Astrocyte of the hippocampus (primary cell): ENCODE measurements at places on chromosomes 5 and 9.

DNA sequence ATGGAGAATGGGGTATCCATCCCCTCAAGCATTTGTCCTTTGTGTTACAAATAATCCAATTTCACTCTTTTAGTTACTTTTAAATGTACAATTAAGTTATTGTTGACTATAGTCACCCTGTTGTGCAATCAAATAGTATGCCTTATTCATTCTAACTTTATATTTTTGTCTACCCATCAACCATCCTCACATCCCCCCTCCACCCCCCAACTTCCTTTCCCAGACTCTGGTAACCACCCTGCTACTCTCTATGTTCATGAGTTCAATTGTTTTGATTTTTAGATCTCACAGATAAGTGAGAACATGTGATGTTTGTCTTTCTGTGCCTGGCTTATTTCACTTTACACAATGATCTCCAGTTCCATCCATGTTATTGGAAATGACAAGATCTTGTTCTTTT lies 15.4 kb upstream of the RANBP17 start:
- no peak for DNase-seq

DNA sequence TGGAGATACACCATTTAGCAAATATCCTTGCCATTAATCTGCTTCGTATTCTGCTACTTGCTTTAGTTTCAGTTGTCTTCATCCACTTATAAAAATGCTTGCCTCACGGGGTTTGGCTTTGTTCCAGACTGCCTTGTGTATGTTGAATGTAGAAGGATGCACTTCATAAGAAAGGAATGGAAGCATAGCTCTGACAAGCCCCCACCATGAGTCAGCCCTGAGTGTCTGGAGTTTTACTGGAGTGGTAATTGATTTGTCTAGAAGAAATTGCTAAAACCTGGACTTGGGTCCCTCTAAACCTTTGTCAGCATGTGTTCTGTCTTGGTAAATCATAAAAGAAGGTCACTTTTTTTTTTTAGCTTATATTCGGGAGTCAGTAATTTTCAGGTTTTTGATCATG lies 4.6 kb downstream of the TEX48 start:
- DNase-seq = peak; percentile 99

DNA sequence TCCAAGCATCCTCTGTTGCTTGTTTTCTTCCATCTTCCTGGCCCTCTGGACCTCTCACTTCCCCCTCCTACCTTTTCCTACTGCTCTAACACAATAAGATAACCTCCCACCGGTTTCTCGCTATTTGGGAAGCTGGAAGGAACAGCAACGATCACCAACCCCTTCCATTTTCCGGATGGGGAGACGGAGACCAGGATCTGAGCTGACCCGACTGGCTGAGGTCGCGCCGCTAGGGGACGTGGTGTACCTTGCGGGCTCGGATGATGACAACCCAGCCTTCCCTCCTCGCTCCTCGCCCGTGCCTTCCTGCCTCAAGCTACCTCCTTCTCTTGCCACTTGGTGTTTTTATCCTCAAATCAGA lies 1.9 kb downstream of the LPAR1 start:
- peak; percentile 54 for DNase-seq

GRCh38 chr9:21825637-21826036 lies 23.2 kb downstream of the MTAP start:
- DNase-seq = no peak

GRCh38 chr5:123813264-123813663 lies 301.3 kb downstream of the CSNK1G3 start:
- peak; percentile 25 for DNase-seq

GRCh38 chr5:96117771-96118651 lies 156.4 kb upstream of the ELL2 start:
- no peak for DNase-seq

- no peak for DNase-seq
These were observed 32.3 kb downstream of the ACTL7A start for GRCh38 chr9:108894225-108894997.

DNA sequence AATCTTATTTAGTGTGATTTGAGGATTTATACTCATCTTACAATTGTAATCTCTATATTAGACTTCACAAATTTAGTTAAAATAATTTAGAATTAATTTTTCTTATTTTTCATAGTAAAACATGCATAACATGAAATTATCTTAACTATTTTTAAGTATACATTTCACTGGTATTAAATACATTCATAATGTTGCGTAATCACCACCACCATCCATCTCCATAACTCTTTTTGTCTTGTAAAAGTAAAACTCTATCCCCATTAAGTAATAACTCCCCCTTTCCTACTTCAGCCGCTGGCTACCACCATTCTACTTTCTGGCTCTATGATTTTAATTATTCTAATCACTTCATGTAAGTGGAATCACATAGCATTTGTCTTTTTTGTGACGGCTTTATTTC lies 193.4 kb downstream of the SH3GL2 start:
- DNase-seq = no peak

- peak; percentile 47 for DNase-seq
These were observed 74.5 kb downstream of the CDKN2A start for GRCh38 chr9:21919377-21920362.

GRCh38 chr5:4674166-4674565 lies 466.0 kb upstream of the ADAMTS16 start:
- peak; percentile 10 for DNase-seq

DNA sequence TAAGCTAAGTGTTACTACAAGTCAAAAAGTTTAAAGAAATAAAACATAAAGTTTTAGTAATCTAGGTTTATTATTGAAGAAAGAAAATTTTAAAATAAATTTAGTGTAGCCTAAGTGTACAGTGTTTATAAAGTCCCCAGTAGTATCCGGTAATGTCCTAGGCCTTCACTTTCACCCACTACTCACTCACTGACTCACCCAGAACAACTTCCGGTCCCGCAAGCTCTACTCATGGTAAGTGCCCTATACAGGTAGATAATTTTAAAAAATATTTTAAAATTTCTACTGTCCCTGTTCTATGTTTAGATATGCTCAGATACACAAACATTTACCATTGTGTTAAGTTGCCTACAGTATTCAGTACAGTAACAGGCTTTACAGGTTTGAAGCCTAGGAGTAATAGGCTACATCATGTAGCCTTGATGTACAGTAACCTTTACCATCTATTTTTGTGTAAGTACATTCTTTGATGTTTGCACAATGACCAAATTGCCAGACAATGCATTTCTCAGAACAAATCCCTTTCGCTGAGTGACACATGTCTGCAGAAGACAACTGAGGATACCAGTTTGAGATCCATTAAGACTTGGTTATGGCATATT lies 253.6 kb downstream of the TRIM32 start:
- DNase-seq = no peak

GRCh38 chr5:129664336-129664937 lies 83.5 kb upstream of the MINAR2 start:
- DNase-seq = peak; percentile 34

- no peak for DNase-seq
These were observed 5.5 kb downstream of the MVB12B start for GRCh38 chr9:126331964-126332748.

- DNase-seq = no peak
These were observed 11.8 kb upstream of the FCN1 start for GRCh38 chr9:134929193-134930158.

DNA sequence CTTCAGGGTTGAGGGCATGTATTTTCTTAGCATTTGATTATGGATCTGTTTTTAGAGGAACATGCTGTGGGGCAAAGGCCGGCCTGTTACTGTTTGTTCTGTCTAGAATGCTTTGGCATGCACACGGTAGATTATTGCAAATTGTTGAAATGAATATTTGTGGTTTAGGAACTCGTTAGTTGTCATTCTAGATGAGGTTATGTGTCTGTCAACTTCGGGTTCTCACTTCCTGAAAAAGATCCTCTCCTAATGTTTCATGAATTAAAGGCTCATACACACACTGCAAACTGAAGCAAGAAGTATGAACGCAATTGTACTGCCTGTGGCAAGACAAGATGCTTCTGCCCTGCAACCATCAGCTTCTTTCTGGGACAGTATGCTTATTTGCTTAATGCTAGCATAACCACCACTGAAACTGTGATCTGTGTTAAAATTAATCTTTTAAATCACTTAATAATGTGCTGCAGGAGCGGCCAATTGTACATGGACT lies 99.6 kb downstream of the BASP1 start:
- peak; percentile 29 for DNase-seq

DNA sequence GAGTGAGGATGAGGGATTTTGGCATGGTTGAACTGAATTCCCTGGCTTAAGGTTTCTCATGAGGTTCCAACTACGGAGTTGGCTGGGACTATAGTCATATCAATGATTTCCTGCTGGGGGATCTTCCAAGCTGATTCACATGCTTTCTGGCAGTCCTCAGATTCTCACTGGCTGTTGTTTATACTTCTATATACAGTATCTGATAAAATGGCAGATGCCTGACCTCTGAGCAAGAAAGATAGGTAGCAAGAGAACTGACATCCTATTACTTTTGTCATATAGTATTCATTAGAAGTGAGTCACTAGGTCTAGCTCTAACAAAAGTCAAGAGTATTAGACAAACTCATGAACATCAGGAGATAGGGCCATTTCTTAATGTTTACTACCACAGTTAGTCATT lies 440.9 kb upstream of the EDIL3 start:
- peak; percentile 2 for DNase-seq

- DNase-seq = no peak
These were observed 6.5 kb upstream of the GGTA1 start for GRCh38 chr9:121505903-121506735.

DNA sequence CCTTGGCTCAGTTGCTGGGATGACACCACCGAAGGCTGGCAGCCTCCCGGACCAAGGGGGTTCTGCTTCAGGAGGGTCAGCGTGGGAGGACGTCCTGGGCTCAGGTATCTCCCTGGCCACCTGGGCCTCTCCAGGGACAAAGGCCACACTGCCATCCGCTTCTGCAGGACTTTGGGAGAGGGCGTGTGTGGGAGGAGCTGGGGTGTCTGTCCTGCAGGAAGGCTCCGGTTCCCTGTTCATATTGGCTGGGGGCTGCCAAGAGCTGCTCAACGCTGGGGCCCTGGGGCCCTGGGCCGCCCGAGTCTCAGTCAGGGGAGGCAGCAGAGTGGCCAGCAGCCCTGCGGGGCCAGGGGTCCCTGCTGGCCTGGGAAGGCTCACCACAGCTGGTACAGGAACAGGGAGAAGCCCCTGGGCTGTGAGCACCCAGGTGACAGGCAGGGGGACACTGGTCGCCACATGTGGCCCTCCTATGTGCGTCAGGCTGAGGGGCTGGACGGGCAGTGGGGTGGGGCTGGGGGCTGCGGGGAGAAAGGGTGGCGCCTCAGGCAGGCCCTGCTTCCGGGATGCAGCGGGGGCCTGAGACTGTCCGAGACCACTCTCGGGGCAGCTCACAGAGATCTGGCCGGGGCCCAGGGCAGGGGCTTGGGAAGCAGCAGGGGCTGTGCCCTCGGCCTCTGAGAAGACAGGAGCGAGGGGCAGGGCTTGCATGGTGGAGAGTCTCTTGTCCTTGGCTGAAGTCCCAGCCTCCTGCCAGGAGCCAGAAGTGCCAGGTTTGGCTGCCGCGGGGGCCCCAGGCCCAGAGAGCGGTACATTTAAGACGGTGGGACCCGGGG lies 4.9 kb upstream of the CARD9 start:
- DNase-seq = no peak

- peak; percentile 97 for DNase-seq
These were observed 55.6 kb downstream of the PTPDC1 start for GRCh38 chr9:94139672-94140417.

DNA sequence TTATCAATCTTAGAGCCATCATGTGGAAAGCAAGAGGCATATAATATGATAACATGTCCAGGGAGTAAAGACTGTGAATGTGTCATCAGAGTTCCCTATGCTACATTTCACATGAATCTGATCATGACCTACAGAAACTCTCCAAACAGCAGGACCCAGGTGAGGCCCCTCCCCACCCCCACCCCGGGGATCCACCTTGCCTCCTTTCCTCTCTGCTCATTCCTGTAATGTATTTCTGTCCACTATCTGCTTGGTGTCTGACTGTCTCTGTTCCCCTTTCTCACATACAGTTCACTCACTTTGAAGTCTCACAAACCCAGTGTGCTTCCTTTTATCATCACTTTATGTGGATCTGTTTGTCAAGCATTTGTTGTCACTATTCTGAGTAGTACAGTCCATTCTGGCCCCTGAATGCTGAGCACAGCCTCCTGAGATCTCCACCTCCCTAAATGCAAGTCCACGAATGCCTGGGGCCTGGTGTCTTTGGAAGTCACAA lies 76.4 kb upstream of the SMARCA2 start:
- no peak for DNase-seq

GRCh38 chr9:1100201-1100600 lies 50.0 kb downstream of the DMRT2 start:
- no peak for DNase-seq

DNA sequence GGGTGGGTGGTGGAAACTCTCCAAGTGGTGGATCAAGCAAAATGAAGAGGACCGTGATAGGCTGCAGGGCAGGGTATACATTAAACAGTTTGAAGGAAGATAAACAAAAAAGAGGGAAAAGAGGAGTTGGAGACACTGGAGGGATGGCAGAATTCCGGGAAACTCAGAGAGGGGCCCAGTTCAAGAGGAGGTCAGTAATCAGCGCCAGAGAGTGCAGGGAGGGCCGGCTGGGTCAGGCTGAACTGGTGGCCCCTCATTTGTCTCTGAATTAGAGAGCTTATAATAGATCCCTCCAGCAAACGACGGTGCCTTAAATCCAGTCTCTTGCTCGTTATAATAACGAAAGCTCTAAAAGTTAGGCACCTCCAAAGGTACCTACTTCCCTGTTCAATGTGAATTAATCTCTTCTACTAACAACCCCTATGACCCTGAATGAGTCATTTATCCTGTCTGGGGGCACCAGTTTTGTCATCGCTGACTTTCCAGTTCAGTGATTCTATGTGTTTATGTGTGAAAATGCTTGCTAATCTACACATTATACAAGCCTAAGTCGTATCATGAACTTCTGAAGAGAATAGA lies 2.4 kb upstream of the ZSWIM6 start:
- DNase-seq = peak; percentile 44

DNA sequence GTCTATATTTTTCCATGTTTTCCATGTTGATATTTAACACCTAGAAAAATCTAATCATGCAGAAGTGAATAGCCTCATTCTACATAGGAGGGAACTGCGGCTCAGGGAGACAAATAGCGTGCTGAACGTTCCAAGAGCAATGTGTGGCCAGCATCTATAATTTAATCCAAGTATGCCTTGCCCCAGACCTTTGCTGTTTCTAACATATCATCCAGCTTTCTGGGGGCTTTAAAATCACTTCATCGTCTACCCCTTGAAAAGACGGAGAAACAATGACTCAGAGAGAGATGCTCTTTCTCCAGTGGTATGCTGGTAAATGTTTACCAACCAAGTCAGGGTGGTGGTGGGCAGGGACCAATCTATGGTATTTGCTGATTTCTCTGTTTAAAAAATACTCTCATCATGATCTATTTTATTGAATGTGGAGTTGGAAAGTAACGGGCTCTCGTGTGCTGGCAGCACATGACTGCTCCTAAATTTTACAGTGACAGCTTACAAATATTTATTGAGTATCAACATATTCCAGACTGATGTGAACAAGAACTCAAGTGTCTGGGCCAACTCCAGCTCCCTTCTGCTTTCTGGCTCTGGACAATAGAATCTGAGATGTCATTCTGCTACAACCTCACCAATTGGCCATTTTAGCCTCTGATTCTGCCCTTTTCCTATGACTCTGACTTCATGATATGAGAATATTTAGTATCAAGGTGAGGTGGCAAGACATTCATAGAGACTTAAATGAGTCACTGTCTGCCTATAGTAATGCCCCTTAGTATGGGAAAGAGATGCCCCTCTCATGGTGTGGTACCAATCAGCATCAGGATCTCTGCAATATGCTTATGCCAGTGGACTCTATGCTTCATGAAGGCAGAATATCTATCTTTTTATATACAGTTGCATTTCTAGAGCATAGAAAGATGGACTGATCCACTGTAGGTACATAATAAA lies 407.4 kb upstream of the TNC start:
- no peak for DNase-seq

GRCh38 chr5:66570201-66570600 lies 26.0 kb upstream of the MAST4 start:
- DNase-seq = no peak

- no peak for DNase-seq
These were observed 28.4 kb downstream of the SYK start for GRCh38 chr9:90830051-90830450.
